NCI-H1436 treated with DMSO at 0.1 percent for 48 hours (cell line): ENCODE measurements at places on chromosomes 11 and 22.

GRCh38 chr22:17829695-17830042, 55.4 kb upstream of the BID start:
- DNase-seq = no peak

DNA sequence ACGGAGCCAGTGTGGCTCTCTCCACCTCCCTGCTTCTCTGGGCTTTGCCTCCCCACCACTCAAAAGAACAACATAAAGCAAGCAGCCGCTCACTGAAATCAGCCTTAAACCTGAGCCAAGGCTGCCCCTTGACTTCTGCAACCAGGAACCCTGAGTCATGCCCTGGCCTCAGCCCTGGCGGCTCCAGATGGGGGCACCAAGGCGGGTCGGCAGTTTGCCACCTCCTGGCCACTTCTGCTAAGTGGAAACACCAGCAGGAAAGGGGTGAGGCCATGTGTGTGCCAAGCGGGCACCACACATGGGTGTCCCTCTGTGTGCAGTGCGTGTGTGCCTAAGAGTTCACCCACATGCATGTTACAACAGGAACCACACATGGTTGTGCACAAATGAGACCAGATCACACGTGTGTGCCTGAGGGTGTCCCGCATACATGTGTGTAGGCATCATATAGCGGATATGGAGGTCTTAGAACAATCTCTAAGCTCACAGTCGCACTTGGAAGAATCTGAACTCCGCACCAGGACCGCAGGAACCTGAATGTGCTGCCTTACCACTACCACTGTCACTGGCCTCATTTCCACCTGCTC, 221.2 kb downstream of the MN1 start:
- no peak for DNase-seq

DNA sequence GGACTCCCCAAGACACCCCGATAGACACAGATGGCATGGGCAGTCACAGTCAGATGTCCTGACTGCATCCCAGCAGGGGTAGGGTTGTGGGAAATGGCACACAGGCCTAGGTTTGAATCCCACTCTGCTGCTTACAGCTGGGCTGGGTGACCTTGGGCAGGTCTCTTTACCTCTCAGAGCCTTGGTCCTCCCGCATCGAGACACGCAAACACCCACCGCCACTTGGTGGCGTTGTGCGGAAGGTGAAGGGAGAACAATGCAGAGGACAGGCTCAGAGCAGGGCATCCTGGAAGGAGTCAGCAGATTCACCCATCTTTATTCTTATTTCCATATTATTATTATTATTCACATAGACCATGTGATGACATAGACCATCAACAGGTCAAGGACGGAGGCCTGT, 140.5 kb downstream of the MIAT start:
- DNase-seq = no peak

DNA sequence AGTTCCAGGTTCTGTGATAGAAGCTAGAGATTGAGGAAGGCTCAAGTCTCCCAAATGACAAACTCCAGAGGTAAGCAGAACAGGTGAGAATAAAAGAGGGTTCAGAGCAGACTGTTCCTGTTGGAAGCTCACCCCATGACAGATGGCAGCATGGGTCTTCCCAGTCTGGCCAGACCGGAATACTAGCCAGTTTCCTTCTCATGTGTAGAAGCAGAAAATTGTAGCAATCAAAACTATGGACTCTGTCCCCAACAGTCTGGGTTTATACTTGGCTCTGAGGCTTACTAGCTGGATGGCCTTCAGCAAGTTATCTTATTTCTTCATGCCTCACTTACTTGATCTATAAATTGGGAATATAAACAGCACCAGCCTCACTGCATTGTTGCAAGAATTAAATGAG, 494.8 kb downstream of the MN1 start:
- no peak for DNase-seq

GRCh38 chr11:95943546-95943945, 19.6 kb upstream of the MTMR2 start:
- no peak for DNase-seq

- DNase-seq = no peak
These were observed 530.3 kb downstream of the TBC1D22A start for GRCh38 chr22:47292546-47293320.

DNA sequence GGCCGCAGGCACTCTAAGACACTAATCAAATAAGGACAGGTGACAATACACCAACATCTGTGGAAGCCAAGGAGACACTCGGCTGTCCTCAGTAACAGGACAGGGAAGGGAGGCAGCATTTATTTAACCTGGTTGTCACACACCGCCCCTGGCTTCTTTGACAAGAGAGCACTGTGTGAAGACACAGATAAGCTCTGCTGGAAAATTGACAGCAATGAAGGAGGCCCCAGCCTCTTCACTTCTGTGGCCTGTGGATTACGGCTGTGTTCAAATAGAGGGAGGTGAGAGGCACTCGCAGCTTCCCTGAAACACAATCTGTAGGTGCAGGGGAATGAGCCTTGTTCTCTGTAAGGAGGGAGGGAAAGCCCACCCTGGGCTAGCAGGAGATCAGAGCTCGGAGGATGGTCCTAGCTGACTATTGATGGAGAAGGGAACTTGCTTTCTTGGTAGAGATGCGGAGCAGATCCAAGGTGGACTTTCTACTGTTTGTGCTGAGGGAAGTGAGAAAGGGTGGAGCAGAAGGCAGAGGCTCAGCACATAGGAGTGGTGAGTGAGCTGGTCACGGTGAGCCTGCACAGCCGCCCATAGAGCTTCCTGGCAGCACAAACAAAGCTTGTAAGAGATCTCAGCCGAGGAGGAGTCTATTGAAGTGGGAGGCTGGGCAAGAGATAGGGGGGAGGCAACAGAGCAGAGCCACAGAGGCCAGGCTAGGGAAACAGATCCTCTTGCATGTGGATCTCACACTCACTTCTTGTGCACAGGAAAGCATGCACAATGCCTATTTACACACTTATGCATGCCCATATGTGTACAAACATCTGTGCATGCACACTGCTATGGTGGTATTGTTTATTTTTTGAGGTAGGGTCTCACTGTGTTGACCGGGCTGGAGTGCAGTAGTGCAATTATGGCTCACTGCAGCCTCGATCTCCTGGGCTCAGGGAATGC, 114.6 kb upstream of the THY1 start:
- DNase-seq = no peak

DNA sequence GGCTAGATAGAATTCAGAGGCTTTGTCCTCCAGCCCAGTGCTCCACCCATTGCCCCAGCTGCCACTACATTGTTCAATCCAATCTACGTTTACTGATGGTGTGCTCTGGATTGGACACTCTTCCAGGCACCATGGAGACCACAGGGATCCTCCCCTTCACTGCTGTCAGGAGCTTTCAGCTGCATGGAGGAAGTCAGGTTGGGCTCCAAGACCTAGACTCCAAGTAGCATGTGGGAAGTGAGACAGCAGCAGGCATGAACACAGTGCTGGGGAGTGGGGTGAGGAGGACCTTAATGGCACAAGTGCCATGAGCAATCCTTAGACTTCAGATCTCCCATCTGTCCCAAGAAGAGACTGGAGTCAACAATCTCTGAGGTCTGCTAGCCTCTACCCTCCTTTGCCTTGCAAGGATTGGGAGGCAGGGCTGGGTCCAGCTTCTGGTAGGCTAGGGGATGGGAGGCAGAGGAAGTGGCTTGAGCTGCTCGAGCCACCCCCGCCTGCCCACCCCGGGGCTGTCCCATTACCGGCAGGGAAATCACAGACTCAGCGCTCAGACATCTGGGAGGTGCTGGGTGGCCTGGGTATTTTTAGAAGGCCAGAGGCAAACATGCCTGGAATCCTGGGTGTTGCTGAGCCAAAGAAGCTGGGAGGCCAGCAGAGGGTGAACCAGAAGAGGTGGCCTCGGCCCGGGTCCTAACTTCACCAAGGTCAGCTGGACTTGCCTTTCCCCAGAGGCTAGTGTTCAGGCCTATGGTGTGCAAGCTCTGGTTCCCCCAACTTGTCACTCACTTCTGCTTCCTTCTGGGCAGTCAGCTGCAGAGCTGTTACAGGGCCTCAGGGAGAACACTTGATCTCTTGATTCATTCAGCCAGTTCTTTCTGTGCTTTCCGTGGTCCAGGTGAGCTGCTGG, 15.2 kb upstream of the FCHSD2 start:
- no peak for DNase-seq

DNA sequence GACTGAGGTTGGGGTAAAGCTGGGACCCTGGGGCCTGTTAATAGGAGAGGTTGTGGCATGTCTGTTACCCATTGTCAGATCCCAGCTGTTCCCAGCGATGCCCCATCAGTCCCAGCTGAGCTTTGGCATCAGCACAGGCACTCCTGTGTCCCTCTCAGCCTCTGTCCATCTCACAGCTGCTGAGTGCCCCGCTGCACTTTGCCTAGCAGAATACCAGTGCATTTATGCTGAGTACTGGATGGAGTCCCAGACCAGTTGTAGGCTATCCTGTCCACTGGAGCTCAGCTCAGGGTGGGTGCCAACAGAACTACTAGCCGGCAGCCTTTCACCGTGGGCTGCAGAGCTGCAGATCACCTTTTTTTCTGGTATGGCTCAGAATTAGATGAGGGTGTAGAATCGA, 9.9 kb downstream of the FXYD6 start:
- DNase-seq = no peak

DNA sequence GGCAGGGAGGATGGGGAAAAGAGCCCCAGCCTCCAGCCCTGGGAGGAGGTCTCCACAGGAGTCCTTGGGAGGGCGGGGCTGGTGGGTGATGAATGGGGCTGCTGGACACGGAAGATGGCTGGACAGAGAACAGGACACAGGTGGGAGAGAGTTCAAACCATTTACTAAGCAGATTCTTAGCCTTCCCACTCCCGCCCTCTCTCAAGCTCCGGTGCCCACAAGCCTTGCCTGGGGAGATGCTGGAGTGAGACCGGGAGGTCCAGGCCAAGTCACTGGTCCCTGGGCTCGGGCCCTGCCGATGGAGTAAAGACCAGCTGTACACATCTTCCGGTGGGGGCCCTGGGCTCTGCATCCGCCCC, 1.4 kb downstream of the CLDN5 start:
- no peak for DNase-seq

DNA sequence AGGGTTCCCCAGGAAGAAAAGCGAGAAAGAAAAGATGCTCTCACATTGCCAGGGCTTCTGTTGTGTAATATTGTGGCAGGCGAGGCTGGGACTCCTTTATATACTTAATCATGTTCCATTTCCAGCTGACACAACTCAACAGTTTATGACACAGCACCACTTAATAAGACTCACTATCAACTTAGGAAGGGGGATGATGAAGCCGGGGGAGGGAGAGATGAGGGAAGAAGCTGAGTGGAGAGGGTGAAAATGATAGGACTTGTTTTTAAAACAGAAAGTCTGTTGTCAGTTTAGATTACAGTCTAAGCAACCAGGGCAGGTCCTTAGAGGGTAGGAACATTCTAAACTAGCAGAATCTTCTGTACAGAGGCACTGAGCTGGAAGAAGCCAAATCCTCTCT, 397.0 kb downstream of the NXPE2 start:
- DNase-seq = no peak

DNA sequence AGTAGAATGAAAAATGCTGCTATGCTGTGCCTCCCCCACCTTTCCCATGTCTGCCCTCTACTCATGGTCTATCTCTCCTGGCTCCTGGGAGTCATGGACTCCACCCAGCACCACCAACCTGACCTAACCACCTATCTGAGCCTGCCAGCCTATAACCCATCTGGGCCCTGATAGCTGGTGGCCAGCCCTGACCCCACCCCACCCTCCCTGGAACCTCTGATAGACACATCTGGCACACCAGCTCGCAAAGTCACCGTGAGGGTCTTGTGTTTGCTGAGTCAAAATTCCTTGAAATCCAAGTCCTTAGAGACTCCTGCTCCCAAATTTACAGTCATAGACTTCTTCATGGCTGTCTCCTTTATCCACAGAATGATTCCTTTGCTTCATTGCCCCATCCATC, 14.9 kb upstream of the HBE1 start:
- no peak for DNase-seq

GRCh38 chr11:126111458-126112116, 48.9 kb upstream of the CDON start:
- DNase-seq = no peak

- no peak for DNase-seq
These were observed 6.6 kb upstream of the OR6X1 start for GRCh38 chr11:123760894-123761293.

- DNase-seq = no peak
These were observed 222.1 kb upstream of the CARD18 start for GRCh38 chr11:105361651-105362050.

GRCh38 chr11:7538466-7539454, 25.0 kb downstream of the PPFIBP2 start:
- DNase-seq = no peak

GRCh38 chr22:20131859-20132685, 468 bp downstream of the ZDHHC8 start:
- DNase-seq = no peak

GRCh38 chr11:112744041-112744440, 217.2 kb upstream of the NCAM1 start:
- DNase-seq = no peak

DNA sequence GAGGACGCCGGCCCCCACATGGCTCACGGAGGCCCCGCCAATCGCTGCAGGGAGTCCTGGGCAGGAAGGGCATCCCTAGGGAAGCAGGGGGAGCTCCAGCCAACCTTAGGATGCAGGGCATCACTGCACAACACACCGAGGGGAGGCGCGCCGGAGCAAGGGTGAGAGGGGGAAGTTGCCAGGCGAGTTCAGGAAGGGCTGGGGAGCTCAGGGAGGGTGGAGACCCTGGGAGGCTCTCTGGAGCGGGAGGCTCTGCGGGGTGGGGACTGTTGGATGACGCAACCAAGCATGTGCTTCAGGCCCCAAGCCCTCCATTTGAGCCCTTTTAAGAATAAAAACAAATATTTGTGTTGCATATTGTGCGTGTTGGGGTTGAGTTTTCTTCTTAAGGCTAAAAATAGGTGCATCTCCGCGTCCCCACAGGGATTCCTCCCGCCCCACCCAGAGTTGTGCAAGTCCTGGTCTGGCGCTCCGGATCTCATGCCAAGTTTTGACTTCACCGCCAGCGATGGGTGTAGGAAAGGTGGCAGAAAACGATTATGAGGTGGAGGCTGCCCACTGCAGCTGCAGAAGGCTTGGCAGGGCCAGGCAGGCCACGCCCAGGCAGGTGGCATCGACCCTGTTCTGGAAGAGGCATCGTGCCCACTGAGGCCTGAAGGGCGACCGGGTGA, 65.2 kb downstream of the WNT7B start:
- DNase-seq = peak; percentile 14

- DNase-seq = no peak
These were observed 3.0 kb upstream of the PACSIN3 start for GRCh38 chr11:47189100-47189834.

DNA sequence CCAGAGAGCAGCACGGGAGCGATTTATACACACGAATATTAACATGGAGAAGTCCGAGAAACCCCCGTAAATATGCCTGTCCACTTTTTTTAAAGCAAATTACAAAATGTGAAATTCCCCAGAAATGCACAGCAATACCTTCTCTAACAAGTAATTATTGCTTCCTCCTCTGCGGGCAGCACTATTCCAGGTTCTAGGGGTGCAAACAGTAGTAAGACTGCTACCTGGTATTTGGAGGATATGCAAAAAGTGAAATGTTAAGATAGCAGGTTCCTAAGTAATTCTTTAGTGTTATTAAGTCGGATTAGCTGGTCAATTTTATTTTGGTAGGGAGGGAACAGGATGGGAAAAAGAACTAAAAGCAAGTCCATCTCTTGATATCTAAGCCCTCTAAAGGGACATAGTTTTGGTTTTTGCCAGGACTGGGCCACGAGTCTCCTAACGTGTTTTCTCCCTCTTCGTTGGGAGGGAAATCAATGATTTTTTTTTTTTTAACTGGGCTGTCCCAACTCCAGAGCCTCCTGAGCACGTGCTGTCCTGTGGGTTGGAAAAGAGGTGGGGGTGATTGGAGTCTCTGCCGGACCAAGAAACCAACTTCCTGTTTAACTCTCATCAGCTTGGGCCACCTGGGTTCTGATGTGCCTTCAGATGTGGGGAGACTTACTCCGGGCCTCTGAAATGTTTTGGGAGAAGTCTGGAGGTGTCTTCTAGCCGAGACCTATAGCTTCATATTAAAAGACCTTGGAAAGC, 1.7 kb upstream of the XBP1 start:
- DNase-seq = no peak
